AG04449 (cell line): ENCODE measurements at places on chromosomes 5 and 9.

- DNase-seq: no peak
These were observed 268.2 kb upstream of the RFX3 start for GRCh38 chr9:3793971-3794383.

- DNase-seq: peak; percentile 65
These were observed 26.6 kb upstream of the OR2K2 start for GRCh38 chr9:111356481-111357244.

DNA sequence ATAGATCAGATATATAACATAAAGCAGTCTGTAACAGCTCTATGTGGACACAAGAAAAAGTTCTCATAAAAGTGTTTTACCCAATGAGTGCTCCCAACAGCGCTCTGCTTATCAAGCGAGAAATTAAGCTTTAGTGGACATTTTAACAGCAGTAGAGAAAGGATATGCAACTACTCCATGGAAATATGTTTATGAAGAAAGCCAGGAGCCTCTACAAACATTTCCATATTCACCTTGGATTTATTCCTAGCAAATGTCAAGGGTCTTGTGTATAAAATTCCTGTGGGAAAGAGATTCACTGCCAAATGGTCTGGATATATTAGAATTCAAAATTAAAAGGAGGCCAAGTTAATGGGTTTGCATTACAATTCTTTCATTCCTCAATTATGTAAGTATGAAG lies 66.5 kb downstream of the DTWD2 start:
- DNase-seq: no peak

DNA sequence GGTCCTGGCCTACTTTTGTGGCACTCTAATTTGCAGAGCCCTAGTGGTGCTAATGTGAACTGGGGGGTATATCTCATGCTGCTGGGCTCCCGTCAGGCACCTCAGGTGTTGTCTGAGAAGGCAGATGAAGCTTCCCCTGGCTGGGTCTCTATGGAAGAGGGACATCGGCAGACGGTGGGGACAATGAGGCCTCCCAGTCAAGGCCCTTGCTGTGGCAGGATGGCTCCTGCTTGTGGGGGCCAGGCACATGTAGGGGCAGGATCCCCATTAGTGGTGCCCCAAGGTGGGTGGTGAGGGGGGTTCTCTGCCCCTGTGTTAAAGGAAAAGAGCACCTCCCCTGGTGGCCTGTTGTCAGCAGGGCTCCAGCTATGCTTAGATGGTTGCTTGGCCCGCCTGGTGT lies 192.8 kb upstream of the S1PR3 start:
- no peak for DNase-seq

GRCh38 chr9:97710356-97711222 lies 13.4 kb upstream of the XPA start:
- DNase-seq: no peak

- no peak for DNase-seq
These were observed 110.1 kb upstream of the GRIN3A start for GRCh38 chr9:101848485-101848919.

DNA sequence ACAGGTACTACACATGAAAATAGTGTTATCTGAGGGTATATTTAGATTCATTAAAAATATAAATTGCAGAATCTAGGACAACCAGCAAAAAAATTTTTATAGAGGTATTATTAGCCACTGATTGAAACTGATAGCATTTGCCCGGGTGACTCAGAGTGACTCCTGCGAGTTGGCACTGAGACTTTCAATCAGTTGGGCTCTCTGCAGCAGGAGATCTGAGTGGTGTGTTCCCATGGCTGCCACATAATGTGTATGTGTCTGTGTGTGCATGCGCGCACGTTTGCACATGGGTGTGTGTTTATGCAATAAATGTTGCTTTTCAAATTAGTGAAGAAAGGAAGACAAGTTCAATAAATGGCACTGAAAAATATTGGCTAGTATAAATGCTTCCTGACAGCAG lies 100.1 kb upstream of the MRPS30 start:
- no peak for DNase-seq

DNA sequence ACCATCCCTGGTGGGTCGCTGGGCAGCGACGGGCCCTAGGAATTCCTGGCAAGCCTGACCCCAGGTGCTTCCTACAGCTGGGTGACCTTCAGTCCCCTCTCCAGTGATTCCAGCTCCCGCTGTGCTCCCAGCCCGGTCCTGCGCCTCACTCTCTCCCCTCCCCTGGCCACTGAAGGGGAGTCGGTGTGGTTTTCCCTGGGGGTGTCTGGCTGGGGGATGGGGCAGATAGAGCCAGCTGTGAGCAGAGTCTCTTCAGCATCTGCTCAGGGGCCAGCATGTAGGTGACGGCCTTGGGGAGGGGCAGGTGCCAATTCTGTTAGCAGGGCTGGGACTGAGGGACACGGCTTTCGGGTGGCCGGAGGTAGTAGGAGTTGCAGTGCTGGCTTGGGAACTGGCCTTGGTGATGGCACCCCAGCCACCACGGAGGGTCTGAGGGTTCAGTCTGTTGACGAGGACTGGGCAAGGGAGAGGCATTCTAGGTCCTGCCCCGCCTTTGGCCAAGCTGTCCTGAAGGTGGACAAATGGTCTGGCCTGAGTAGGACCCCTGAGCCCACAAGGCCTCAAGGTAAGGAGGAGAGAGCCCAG lies 3.2 kb downstream of the GPSM1 start:
- DNase-seq: no peak

DNA sequence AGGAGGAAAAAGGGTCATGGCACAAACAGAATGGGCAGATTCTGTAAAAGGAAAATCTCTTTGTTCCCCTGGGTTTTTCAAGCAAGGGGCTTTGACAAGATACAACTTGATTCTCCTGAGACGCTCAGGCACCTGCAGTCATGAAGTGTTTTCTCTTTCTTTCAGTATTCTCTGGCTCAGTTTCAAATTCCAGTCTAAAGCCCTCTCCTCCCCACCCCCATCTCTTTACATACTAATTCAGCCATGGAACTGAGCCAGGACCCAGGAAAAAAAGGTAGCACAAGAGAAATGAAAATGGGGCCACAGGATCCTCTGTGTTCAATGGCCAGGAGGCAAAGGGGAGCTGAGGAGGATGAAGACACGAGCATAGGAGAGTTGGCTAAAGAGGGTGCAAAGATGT lies 408.4 kb downstream of the SPOCK1 start:
- DNase-seq: no peak

GRCh38 chr5:179620703-179621350 lies 2.6 kb downstream of the HNRNPH1 start:
- DNase-seq: no peak

- no peak for DNase-seq
These were observed 53.4 kb downstream of the RNF145 start for GRCh38 chr5:159155960-159156359.

- DNase-seq: no peak
These were observed 99.4 kb downstream of the MTREX start for GRCh38 chr5:55407059-55407684.

DNA sequence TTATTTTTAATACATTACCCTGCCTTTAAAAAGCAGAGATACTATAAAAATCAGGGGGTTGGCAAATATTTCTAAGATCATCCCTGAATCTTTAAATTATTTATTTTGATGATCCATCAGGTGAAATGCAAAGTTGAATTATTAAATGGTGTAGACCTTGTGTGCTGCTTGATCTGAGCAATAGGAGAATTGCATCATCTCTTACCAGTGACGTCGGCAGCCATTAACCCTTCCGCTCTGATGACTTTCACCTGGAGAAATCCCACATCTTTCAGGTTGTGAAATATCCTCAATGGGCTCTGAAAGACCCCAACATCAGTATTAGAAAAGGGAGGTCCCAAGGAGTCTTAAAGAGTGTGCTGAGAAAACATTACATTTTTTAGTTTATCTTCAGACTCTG lies 270.2 kb downstream of the SLF1 start:
- DNase-seq: no peak

DNA sequence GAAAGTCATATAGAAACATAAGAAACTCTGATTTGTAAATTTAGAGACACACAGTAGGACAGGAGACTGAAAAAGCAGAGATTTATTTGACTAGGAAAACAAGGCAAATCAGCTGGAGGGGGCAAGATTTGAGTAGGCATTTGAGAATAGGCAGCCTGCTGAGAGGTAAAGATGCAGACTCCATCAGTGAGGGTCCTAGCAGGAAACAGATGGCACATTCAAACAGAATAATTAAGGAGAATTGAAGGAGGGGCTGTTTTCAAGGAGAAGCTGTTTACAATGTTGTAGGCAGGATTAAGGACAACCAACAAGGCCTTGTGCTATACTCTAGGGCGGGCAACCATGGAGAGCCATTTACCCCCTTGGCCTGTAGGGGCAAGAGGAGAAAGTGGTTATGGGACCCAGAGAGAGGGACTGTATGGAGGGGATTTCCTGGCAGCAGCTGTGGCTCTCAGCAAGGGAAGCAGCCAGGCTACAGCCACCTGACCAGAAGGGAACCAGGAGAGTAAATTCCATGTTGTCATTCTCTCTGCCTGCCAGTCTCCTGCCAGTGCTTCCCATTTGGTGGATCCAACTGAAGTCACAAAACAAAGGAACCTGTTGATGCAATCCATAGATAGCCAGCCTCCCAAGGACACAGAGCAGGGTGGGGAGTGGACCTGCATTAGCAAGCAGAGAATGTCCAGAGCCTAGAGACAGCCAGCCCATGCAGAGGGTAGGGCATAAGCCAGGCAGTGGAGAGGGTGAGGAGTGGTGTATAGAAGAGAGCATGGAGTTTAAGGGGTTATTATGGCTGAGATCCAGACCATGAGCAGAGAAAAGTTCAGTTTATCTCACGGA lies 38.2 kb downstream of the PAPPA start:
- DNase-seq: no peak

DNA sequence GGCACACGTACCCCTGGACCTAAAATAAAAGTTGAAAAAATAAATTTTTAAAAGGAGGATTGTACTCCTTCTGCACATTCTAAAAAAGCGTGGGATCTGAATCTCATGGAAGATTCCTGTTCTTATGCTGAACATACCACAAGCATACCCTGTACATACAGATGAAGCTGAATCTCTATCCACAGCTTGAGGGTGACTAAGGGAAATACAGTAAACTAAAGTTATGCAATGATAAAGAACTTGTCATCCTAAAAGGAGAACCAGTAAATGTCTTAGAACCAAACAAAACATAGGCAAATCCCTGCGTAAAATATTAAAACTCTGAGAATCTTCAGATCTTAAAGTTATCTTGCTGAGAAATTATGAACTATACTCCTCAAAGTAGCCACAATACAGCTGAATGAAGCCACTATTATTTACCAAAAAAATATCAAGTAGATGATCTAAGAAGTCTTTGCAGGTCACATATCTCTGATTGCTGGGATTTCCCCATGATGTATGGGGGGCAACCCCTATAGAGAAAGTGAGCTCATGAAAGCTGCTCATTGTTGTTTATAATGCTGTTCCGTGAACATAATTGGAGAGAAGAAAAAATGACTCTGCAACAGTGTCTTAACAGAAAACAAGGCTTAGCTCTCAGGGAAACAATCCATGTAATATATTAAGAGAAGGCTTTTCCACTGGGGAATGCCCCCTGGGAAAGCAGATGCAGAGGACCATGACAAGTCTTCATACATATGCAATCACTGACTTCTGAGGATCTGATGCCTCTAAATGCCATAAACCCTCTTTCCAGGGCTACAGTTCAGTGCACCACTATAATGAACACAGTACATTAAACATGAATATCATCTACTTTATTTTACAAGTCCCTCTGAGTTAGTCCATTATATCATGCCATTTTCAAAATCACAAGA lies 210.1 kb downstream of the EPB41L4A start:
- DNase-seq: no peak

GRCh38 chr5:65446682-65447081 lies 35.0 kb downstream of the ADAMTS6 start:
- no peak for DNase-seq

GRCh38 chr5:61586096-61587084 lies 254.3 kb downstream of the ZSWIM6 start:
- DNase-seq: no peak

DNA sequence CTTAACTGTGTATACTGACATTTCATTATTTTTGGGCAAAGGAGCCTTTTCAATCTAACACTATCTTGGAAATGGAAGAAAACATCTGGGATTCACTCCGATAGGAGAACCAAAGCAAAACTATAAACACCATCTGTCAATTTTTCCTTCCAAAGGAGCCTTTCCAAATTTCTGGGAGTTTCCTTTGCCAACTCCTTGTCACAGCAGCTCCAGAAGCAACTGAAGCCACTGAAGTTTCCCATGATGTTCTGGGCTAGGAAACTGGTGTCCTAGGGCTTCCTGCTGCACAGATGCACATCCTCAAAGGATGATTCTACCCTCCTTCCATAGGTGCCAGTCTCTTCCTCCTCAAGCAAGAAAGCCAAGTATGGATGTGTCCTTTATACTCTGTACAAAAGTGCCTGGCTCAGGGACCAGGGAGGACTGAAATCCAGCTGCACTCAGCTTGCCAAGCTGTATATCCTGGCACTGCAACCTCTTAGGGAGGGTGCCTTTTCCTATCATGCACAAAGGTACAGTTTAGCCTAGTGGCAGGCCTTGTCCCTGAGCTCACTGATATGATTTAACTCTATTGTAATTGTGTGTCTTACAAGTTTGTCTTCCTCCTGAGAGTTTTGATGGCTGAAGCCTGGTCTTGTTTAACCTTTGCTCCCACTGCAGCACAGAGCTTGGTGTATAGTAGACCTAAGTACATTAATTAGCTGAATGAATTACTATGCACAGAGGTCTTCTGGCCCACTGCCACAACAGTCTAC lies 8.4 kb upstream of the UBAP1 start:
- DNase-seq: no peak

DNA sequence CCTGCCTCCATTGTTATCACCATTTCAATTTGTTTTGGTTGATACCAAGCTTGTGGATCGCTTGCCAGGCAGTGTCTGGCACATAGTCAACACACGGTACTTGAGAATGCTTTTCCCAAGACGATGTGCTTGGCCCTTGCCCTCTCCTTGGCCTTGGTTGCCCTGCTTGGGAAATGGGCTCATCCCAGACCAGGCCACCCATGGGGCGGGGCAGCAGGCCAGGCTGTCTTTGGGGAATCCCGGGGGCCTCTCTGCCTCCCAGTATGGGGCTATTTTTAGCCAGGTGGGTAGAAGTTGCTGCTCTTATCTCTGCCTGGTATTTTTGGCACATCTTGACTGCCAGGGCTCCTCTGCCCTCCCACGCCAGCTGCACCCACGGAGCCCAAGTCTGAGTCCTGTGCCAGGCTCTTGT lies 49.9 kb downstream of the LMX1B start:
- no peak for DNase-seq

- no peak for DNase-seq
These were observed 30.6 kb downstream of the GFRA3 start for GRCh38 chr5:138243794-138244193.

DNA sequence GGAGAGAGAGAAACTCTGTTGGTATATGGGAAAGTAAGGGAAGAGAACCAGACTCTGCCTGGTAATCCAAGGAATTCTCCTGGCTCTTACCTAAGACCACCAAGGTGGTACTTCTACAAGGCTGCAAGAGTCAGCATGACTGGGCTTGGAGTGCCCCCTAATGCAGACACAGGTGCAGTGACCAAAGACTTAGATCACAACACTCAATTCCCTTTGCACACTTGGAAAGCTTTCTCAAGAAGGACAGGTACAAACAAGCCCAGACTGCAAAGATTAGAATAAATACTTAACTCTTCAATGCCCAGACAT lies 25.2 kb downstream of the UGT3A2 start:
- no peak for DNase-seq
